MCF 10A (cell line): ENCODE measurements at places on chromosomes 7 and 10. TPM values are rescaled to one million over a fixed set of nuclear protein-coding genes. Genes with fewer than 3 reads are reported as not detected.

DNA sequence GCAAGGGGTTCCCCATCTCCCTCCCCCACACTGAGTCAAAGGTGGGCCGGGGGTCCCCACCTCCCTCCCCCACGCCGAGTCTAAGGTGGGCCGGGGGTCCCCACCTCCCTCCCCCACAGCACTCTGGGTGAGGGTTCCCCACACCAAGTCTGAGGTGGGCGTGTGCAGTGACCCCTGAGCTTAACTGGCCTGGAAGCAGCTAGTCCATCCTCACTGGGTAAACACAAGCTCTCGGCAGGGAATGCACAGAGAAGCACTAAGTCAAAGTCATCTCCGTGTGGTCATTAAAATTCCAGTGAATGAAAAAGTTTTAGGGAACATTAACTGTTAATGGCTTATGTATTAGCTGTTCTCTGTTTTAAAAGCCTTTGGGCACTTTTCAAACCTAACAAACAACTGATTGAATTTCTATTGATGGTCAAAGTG is 43.7 kb upstream of the PRKAR1B start:
- no peaks in the 10 kb centered on the region for H3K4me1 ChIP-seq
- no peak overlapping the region for H3K4me3 ChIP-seq
- DNase-seq, result no peak
- H3K27ac ChIP-seq, result no peak overlapping the region

GRCh38 chr7:110962826-110963225 is 128.1 kb upstream of the LRRN3 start:
- no peaks in the 10 kb centered on the region for H3K27me3 ChIP-seq
- no peak overlapping the region for H3K27ac ChIP-seq
- no peaks in the 10 kb centered on the region for H3K36me3 ChIP-seq

DNA sequence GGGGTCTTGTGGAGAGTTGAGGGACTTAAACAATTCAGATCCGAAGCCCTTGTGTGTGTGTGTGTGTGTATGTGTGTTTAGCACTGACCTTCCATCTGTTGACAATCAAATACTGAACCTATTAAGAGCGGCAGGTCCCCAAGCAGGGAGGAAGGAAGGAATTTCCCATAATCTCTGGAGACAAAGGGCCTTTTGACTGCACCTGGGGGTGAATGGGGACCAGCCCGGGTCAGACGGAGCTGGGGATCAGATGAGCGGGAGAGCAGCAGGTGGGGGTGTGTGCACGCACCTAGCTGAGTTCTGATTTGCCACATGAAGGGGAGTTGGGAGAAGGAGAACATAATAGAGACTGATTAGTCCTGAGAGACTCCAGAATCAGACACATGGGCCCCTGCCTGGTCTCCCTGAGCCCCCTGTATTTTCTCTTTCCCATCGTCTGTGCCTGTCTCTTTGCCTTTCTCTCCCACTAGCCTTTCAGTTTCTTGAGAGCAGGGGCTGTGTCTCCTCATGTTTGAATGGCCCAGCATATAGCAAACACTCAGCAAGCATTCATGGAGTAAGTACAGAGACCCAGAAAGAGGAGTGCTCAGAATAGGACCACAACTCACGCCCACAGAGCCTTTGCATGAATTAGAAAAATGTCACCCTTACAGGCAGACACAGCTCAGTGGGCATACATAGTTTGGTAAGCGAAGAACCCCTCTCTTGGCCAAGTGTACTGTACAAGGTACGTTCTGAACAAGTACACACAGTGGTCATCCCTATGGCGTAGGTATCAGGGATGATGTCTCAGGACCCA is 288.3 kb upstream of the HABP2 start:
- no peaks in the 10 kb centered on the region for H3K36me3 ChIP-seq
- H3K4me1 ChIP-seq, result no peaks in the 10 kb centered on the region
- H3K27ac ChIP-seq, result no peak overlapping the region
- no peak overlapping the region for H3K4me3 ChIP-seq
- DNase-seq, result no peak
- peaks cover 73% of the 10 kb centered on the region for H3K27me3 ChIP-seq

DNA sequence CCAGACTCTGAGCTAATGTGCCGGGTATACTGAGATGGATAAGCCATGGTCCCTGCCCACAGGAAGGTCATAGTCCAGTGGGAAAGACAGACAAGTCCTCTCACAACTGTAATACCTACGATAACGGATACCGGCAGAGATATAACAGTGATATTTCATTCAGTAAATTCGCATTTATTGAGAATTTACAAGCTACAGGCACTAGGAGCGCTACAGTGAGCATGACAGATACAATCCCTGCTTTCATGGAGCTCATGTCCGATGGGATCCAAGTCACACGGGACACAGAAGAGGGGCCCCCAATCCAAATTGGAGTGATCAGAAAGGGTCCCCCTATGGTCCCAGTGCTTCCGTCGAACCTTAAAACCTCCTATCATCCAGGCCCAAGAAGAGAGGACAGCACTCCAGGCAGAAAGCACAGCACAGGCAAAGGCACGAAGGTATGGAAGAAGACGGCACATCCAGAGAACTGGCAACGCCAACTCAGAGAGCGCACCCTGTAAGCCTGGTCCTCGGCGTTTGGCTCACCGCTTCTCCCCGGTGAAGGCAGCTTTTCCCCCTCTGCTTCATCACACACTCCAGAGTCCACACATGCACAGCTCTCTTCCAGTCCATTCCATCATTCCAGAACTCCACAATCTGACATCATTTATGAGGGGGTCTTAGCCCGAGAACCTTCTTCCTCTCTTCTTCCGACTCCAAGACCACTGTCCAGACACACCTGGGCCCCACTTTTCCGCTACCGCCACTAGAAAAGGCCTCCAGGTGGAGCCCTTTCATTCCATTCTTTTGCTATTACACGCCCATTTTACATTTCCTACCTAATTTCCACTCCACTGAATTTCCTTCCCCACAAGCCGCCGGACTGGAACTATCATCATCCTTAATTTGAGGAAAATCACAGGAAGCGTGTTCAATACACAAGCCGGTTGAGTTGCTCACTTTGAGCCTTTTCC is 47.8 kb upstream of the NKX2-3 start:
- H3K36me3 ChIP-seq, result no peaks in the 10 kb centered on the region
- peaks cover 71% of the 10 kb centered on the region for H3K27me3 ChIP-seq
- no peaks in the 10 kb centered on the region for H3K4me1 ChIP-seq
- peak; percentile 23 for DNase-seq
- no peak overlapping the region for H3K4me3 ChIP-seq

GRCh38 chr7:6423942-6424701 is 23.6 kb downstream of the DAGLB start:
- peak; percentile 57 for DNase-seq
- peak overlapping the region; percentile 34 for H3K27ac ChIP-seq
- H3K36me3 ChIP-seq, result peaks cover 71% of the 10 kb centered on the region
- no peaks in the 10 kb centered on the region for H3K27me3 ChIP-seq
- peaks cover 5% of the 10 kb centered on the region for H3K4me1 ChIP-seq

DNA sequence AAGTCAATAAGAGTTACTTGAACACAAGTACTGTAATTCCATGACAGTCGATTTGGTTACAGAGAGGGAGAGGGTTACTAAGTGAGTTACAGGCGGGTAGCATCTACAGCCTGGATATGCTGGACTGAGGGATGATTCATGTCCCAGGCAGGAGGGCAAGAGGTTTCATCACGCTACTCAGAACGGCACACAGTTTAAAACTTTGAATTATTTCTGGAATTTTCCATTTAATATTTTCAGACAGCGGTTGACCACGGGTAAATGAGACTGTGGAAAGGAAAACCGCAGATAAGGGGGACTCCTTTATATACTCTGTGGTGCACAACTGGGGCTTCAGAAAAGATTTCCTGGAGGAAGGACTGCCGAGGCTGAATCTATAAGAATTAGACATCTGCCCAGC is 25.7 kb upstream of the LRRC4 start:
- H3K27me3 ChIP-seq, result no peaks in the 10 kb centered on the region
- no peak overlapping the region for H3K4me3 ChIP-seq
- H3K4me1 ChIP-seq, result peaks cover 7% of the 10 kb centered on the region
- no peak overlapping the region for H3K27ac ChIP-seq

DNA sequence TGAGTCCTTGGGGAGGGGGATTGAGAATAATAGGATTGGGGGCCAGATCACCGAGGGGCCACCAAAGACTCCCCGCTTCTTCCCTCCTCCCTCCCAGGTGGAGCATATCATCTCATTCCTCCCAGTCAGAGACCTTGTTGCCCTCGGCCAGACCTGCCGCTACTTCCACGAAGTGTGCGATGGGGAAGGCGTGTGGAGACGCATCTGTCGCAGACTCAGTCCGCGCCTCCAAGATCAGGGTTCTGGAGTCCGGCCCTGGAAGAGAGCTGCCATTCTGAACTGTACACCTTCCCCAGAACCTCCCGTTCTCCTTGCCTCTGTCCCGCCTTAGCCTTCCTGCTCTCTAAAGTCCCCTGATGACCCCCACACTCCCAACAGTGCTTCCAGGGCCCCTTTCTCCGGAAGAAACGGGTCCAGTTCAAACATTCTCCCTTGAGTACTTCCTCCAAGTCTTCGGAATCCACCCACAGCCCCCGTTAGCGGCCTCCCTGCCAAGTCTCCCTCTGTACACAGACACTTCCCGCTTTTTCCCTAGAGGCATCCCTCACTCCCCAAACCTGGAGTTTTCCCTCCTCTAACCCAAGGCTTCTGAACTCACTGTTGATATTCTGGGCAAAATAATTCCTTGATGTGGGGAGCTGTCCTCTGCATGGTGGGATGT is 4.1 kb downstream of the FBXO24 start:
- no peaks in the 10 kb centered on the region for H3K27me3 ChIP-seq
- peaks cover 3% of the 10 kb centered on the region for H3K36me3 ChIP-seq
- no peak for DNase-seq
- H3K27ac ChIP-seq, result no peak overlapping the region
- no peak overlapping the region for H3K4me3 ChIP-seq

GRCh38 chr10:63829020-63829419 is 307.8 kb downstream of the REEP3 start:
- H3K36me3 ChIP-seq, result peaks cover 4% of the 10 kb centered on the region
- H3K27ac ChIP-seq, result no peak overlapping the region
- peak; percentile 65 for DNase-seq
- H3K4me3 ChIP-seq, result no peak overlapping the region

GRCh38 chr7:41529831-41530230 is 173.1 kb downstream of the INHBA start:
- H3K4me3 ChIP-seq, result no peak overlapping the region
- no peaks in the 10 kb centered on the region for H3K4me1 ChIP-seq
- no peak for DNase-seq
- H3K27ac ChIP-seq, result no peak overlapping the region
- no peaks in the 10 kb centered on the region for H3K27me3 ChIP-seq

DNA sequence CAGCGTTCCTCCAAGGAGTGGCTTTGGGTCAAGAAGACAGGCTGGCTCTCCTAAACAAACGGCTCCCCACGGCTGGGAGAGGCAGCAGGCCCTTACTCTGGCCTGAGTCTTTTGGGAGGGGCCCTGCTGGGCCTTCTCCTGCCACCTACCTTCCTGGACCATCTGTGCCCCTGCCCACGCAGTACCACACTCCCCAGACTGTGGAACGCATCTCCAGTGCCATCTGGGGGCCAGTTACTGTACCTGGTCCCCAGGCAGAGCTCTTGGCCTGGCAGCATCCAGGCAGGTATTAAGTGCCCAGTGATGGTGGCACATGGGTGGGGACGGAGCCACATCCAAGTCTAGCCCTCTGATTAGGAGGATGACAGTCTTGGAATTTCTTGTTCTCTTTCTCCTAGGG is 14.4 kb downstream of the ALKBH4 start:
- H3K4me1 ChIP-seq, result no peaks in the 10 kb centered on the region
- H3K27ac ChIP-seq, result no peak overlapping the region
- DNase-seq, result peak; percentile 22
- no peaks in the 10 kb centered on the region for H3K27me3 ChIP-seq
- peaks cover 12% of the 10 kb centered on the region for H3K36me3 ChIP-seq
- H3K4me3 ChIP-seq, result no peak overlapping the region

GRCh38 chr10:76311752-76312636 is 880.6 kb downstream of the LRMDA start:
- no peaks in the 10 kb centered on the region for H3K27me3 ChIP-seq

DNA sequence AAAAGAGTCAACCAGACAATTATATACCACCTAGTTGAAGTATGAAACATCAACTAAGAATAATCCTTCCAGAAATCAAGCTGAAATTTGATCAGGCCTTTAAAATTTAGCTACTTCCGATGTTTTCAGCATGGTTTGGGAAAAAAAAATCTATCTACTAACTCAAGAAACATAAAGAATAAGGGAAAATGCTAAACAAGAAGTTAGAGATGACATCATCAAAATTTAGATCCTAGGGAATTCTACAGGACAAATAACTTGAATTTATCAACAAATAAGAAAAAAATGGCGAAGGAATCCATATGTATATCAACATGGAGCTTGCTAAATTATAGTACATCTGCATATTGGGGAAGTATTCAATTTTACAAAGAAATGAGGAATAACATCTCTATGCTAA is 36.3 kb downstream of the HYAL4 start:
- H3K4me1 ChIP-seq, result no peaks in the 10 kb centered on the region
- H3K4me3 ChIP-seq, result no peak overlapping the region
- DNase-seq, result no peak
- no peaks in the 10 kb centered on the region for H3K36me3 ChIP-seq

- peaks cover 7% of the 10 kb centered on the region for H3K4me1 ChIP-seq
- no peak overlapping the region for H3K4me3 ChIP-seq
- no peaks in the 10 kb centered on the region for H3K36me3 ChIP-seq
- no peak overlapping the region for H3K27ac ChIP-seq
- peak; percentile 63 for DNase-seq
These were observed 567.5 kb downstream of the POM121L12 start for GRCh38 chr7:53602817-53603418.

DNA sequence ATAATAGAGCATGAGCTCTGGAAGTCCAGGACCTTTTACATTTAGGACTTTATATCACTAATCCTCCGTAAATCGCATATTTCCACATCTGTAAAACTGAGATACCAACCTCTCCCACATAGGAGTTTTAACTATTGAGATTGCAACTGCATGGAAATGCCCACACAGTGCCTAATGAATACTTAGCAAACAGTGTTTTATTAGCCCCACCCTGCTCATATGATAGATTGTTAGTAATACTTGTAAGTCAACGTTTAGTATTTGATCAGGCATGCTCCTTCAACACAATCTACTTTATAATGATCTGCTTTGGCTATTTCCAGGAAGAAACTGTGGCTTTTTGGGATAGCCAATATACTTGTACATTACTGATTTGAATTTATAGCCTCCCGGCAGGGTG is 8.5 kb downstream of the PDZD8 start:
- no peak overlapping the region for H3K4me3 ChIP-seq
- H3K27ac ChIP-seq, result peak overlapping the region; percentile 16
- H3K36me3 ChIP-seq, result peaks cover 6% of the 10 kb centered on the region
- DNase-seq, result no peak

DNA sequence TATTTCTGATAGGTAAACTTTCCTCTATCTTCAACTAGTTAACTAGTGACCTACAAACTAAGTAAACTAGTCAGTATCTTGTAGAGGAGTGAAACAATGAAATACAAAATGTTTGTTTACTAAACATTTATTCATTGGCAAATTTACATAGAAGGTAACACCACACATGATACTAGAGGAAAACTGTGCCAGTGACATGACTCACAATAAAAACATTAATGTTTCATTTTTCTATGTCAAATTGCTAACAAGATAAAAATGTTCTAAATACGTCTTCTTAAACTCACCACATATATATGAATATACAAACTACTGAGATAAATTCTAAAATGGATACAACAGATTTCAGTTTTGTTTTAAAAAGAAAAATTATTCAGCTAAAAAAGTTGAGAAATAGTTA is 471.3 kb downstream of the PARD3 start:
- DNase-seq, result peak; percentile 26
- H3K4me1 ChIP-seq, result no peaks in the 10 kb centered on the region
- no peaks in the 10 kb centered on the region for H3K27me3 ChIP-seq
- H3K36me3 ChIP-seq, result peaks cover 40% of the 10 kb centered on the region

FKBP6 gene
- not detected in 2 replicates for total RNA-seq

NAT16 gene
- total RNA-seq, result not detected in 2 replicates

HMX2 gene
- total RNA-seq, result not detected in 2 replicates

WEE2 gene
- not detected in 2 replicates for total RNA-seq

OR2A7 gene
- total RNA-seq, result 10.0 and 13.6 TPM in 2 replicates

ZNF853 gene
- total RNA-seq, result not detected in 2 replicates

KCND2 gene
- total RNA-seq, result not detected in 2 replicates
